Fibroblast of villous mesenchyme (primary cell): ENCODE measurements at places on chromosomes 1 and 21. TPM values are rescaled to one million over a fixed set of nuclear protein-coding genes. Genes with fewer than 3 reads are reported as not detected.

Gene OPTC
- not detected in 2 replicates for total RNA-seq

Gene SPATA46
- not detected in 2 replicates for total RNA-seq

Gene ARHGEF16
- total RNA-seq = 0.86 and 0.97 TPM in 2 replicates

Gene ARMH1
- total RNA-seq = 0.32 and 0.43 TPM in 2 replicates

Gene KIF21B
- under 0.01 and 0.32 TPM in 2 replicates for total RNA-seq

Gene CLCA4
- total RNA-seq = not detected in 2 replicates

Gene PRKAA2
- total RNA-seq = 0.32 and 1.3 TPM in 2 replicates

Gene HES3
- not detected in 2 replicates for total RNA-seq

Gene BACE2
- total RNA-seq = 3.0 and 7.1 TPM in 2 replicates

Gene AMY1A
- total RNA-seq = not detected in 2 replicates

Gene TMEM61
- total RNA-seq = not detected in 2 replicates

Gene TRIM67
- total RNA-seq = not detected in 2 replicates

Gene POU3F1
- under 0.01 TPM in 1 of 2 replicates, not detected in the other for total RNA-seq

Gene ZNF695
- total RNA-seq = 1.3 and 2.6 TPM in 2 replicates

Gene ACKR1
- total RNA-seq = not detected in 2 replicates

Gene MNDA
- total RNA-seq = not detected in 2 replicates

Gene GALNT2
- total RNA-seq = 67.0 and 69.5 TPM in 2 replicates

Gene CLEC20A
- total RNA-seq = not detected in 2 replicates

Gene HAPLN2
- total RNA-seq = not detected in 2 replicates

Gene CATSPERE
- 0.64 and 1.7 TPM in 2 replicates for total RNA-seq

Gene GJA9
- not detected in 2 replicates for total RNA-seq

Gene OR10Z1
- not detected in 2 replicates for total RNA-seq
